ENCODE measurements at places on chromosomes 11 and 22. TPM values are rescaled to one million over a fixed set of nuclear protein-coding genes. Genes with fewer than 3 reads are reported as not detected.

POU2AF3 gene
- not detected for total RNA-seq

RBFOX2 gene
- 72.8 TPM for total RNA-seq

MRGPRD gene
- not detected for total RNA-seq

CHRM4 gene
- not detected for total RNA-seq

WBP2NL gene
- 1.1 TPM for total RNA-seq

ADAMTS8 gene
- not detected for total RNA-seq

SLCO2B1 gene
- 60.3 TPM for total RNA-seq

Measured in renal cortical epithelial cell (primary cell).